ENCODE measurements at places on chromosomes 1 and 21.

DNA sequence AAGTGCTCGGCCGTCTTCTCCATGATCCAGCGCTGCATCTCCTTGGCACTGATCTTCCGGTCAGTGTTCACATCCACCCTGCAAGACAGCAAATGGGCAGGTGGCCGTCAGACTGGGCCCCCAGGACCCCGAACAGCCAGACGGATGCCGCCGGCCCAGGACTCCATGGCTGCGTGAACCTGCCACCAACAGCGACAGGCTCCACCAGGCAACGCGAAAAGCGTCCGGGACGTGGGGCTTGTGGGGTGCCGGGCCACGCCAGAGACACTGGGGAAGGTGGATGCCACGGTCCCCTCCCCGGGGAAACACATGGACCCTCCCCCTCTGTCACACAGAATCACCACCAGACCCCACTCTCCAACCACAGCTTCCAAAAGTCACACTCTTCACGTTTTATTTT is 7.9 kb downstream of the SDF4 start:
- no peak for DNase-seq

DNA sequence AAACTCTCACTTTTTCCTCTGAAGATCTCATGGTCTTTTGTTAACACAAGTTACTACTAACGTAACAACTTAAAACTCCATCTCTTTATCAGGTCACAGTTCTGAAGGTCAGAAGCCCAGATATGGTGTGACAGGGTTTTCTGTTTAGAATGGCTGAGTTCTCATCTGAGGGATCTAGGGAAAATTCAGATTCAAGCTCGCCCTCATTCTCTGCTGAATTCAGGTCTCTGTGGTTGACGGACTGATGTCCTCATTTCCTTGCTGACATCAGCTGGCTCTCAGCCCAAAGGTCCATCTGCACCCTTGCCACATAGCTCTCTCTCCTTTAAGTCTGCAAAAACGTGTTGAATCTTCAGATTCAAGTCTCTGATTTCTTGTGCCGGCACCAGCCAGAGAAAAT is 6.1 kb upstream of the NTPCR start:
- DNase-seq = no peak

DNA sequence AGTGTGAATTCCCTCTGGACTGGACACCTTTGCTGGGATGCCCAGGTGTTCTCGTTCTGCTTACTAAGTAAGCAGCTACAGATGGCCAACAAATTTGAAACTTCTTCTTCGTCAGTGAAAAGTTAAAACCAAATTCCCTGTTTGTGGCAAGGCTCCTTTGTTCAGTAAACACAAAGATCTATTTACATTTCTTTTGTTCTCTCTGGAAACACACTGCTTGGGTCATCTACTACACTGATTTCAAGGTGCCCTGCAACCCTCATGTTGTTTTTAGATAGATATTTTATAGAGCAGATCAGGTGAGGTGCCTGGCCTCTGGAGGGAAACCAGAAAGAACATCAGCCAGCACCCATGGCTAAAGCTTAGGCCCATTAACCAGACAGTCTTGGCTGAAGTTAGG is 157.2 kb upstream of the UBE2U start:
- DNase-seq = no peak

DNA sequence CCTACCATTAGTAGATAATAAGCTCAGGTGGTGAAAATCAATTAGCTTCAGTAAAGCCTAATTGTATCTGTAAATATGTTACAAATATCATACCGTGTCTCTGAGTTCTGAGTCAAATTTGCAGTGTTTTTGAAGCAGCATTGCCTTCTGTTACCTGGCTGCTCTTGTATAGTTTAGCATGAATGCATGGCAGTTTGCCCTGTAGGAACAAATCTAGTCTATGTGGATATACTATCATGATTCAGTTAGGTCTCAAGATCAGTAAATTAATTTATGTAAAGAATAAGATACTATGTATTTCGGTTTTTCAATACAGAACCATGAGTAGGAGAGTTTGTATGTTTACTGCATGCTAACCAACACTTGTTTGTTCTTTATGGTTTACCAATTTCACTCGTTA is 240.6 kb upstream of the C1orf105 start:
- no peak for DNase-seq

GRCh38 chr1:109640285-109640865 is 15.5 kb upstream of the GSTM4 start:
- peak; percentile 70 for DNase-seq

GRCh38 chr21:46503922-46504550 is 45.3 kb downstream of the DIP2A start:
- no peak for DNase-seq

- DNase-seq = no peak
Observed at GRCh38 chr1:98660940-98661543, 479 bp upstream of the SNX7 start.

DNA sequence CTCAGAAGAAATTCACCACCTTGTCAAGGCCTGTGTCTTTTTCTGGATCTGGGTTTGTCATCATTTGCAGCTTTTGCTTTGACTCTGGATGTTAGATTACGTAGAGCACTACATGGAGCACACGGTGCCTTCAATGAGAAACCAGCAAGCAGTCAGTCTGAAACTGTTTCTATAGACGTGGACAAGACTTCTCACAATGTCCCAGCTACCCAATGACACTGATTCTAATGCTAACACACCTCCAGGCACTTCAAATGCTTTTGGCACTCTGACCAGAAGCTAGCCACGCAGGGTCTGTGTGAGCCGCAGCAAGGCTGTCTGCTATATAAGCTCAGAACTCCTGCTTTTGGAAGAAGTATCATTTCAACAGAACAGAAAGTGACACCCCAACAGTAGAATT is 38.2 kb downstream of the ITPKB start:
- DNase-seq = no peak

DNA sequence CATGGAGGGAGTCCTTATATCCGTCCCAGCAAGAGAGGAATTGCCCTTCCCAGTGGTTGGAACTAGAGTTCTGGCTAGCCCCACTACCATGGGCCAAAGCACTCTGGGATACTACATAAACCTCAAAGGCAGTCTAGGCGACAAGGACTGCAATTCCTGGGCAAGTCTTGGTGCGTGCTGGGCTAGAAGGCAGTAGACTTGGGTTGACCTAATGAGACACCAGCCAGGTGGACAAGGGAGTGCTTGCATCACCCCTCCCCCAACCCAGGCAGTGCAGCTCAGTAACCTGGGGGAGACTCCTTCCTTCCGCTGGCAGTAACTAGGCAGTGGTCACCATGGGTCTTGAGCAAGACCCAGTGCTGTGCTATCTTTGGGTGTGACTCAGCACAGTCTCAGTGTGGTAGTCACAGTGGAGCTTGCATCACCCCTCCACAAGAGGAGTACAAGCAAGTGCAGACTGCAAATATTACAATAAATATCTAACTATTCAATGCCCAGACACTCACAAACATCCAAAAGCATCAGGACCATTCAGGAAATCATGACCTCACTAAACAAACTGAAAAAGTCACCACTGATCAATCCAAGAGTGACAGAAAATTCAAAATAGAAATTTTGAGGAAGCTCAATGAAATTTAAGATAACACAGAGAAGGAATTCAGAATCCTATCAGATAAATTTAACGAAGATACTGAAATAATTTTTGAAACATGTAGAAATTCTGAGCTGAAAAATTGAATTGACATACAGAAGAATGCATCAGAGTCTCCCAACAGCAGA is 84.7 kb upstream of the LYPLAL1 start:
- no peak for DNase-seq

GRCh38 chr21:40466893-40467483 is 380.0 kb downstream of the DSCAM start:
- DNase-seq = no peak

GRCh38 chr1:199700551-199700950 is 327.0 kb upstream of the NR5A2 start:
- no peak for DNase-seq

DNA sequence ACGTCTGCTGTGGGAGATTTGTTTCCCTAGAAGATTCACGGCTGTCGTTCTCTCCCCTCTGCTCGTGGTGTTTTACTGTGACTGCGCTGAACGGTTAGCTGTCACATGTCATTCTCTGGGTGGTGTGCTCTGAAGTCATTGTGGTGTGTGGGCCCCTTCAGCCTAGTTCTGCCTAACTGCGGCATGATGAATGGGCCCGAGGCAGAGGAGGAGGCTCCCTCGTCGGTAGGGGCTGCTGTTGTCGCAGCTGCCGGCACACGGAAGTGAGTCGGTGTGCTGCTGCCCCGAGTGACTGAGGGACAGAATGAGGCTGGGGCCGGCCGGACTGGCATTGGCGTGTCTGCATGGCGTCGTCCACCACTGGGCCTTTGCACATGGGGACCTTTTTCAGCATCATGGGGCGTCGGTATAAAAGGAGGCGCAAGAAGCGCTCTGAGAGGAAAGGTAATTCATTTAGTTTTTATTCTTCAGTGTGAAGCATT is 77.9 kb downstream of the ADARB1 start:
- DNase-seq = peak; percentile 53

DNA sequence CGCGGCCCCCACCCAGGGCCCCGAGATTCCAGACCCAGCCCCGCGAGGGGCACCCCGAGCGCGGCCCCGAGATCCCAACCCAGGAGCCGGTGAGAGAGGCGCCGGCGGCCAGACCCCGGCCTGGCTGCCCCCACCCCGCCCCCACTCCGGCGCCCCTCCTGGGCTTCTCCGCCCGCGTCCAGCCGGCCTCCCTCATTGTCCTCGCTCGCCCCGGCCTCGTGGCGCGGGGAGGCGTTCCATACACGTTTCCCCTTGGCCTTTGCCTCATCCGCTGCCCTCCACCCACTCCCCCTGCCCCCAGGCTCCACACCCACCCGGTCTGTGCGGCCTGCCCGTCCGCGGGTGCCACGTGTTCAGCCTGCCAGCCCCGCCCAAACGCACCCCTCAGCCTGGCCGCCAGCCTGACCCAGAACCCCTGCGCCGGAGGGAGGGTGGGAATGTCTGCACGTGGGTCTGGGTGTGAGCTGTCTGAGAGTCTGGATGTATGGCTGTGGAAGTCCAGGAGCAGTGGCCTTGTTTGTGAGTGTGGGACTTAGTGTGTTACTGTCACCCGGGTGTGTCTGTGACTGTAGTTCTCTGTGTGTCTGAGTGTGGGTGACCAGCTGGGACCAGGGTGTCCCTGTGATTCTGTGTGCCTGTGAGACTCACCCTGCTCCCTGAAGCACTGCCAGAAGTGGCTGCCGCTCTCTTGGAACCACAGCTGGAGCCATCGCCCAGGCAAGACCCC is 681 bp downstream of the B4GALT2 start:
- peak; percentile 11 for DNase-seq

DNA sequence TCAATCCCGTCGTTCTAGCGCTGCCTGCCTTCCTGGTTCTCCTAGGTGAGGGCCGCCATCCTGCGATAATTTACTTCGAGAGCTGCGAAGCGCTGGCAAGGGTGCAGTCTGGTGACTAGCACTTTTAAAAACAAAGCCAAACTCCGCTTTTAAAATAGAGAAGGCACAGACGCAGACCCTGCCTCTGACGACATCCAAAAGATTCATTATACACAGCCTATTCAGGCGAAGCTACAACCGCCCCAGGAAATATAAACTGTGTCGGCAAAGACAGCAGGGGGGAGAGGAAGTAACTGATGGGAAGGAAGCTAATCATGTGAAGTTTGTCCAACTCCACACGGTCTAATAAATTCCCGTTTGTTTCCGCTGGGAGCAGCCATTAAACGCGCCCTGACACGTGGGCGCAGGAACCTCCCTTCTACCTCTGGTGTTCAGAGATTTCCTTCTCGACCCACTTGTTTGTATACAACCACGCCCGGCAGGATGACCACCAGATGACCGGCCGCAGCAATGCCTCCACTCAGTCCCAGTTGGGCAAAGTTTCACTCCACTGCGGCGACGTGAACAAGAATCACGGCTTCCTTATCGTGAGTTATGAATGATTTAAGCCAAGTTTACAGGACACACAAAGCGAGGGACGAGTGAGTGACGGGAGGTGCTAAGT is 1.3 kb downstream of the GNG12 start:
- DNase-seq = no peak

- no peak for DNase-seq
Observed at GRCh38 chr1:18882486-18882885, 19.9 kb downstream of the ALDH4A1 start.

DNA sequence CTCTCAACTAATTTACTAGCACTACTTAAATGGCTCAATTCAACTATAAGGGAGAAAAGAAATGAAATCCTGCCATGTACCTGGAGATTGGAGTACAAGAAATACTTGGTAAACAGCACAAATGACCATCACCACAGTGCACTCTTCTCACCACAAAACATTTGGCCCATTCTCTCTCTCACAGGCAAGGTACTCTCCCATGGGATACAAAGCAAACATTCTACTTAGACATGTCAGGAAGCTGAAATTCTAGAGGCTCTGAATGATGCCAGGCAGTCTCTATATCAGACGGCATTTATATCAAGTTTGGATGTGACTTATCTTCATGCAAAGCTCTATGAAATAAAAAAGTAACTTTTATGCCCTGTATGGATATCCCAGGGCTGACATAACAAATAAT is 72.5 kb downstream of the DPT start:
- DNase-seq = no peak

DNA sequence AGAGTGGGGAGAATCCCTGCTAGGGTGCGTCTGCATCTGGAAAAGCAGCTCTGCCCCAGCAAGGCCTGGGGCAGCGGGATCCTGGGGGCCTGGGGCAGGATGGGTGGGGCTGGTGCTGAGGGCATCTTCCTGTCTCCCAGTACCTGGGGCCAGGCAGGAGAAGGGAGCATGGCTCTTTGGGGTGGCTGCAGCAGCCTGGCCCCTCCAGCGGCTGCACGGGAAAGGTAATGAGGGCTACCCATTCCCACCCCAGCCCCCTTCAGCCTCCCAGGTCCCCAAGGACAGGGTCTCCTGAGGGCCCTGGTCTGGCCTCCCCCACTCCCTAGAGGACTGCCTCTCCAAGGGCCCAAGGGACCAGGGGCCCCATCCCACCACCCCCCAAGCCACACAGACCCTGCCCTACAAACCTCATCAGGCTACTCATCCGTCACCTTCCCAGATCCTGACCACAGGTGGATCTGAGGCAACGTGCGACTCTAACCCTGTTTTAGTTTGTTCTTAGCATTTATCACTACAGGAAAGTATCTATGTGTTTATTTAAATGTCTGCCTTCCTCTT is 910 bp upstream of the ANKRD65 start:
- no peak for DNase-seq

- DNase-seq = no peak
Observed at GRCh38 chr1:208807446-208808127, 563.4 kb upstream of the PLXNA2 start.

DNA sequence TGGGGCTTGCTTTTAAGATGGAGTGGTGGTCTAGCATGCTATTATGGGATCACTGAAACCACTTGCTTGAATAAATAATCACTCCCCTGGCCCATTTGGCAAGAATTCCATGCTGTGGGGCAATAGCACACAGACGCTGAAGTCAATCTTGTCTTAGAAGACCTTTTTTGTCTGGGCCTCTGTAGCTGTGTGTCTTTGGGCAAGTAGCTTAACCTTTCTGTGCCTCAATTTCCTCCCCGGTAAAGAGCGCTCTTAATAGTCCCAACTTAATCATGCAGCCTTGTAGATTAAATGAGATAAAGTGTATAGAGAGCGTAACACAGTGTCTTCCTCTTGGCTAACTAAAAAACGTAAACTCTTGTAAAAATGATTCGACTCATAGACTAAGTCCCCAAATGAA is 125.4 kb upstream of the IGSF21 start:
- no peak for DNase-seq

- no peak for DNase-seq
Observed at GRCh38 chr1:17572264-17572985, 32.9 kb downstream of the ARHGEF10L start.

GRCh38 chr1:244241438-244241837 is 190.4 kb downstream of the ZBTB18 start:
- no peak for DNase-seq

GRCh38 chr1:172991674-172992400 is 58.9 kb downstream of the TNFSF18 start:
- DNase-seq = no peak

All from stimulated activated CD8-positive, alpha-beta memory T cell treated with anti-CD3 and anti-CD28 coated beads, Interleukin-12 subunit alpha, Interleukin-12 subunit beta, amount 100 ng/mL, for 4 hours (primary cell).